ENCODE measurements at places on chromosomes 13 and 19. TPM values are rescaled to one million over a fixed set of nuclear protein-coding genes. Genes with fewer than 3 reads are reported as not detected.

Gene ACER1
- total RNA-seq, result not detected

Gene ZNF562
- total RNA-seq, result 7.8 TPM

Gene PEAK3
- total RNA-seq, result not detected

Gene RNF126
- total RNA-seq, result 55.9 TPM

Gene SERPINE3
- not detected for total RNA-seq

Gene FGF21
- not detected for total RNA-seq

Gene OVOL3
- not detected for total RNA-seq

Gene MAMSTR
- total RNA-seq, result 0.16 TPM

Gene DHRS12
- total RNA-seq, result 5.9 TPM

Gene MIA
- not detected for total RNA-seq

Gene SLAIN1
- total RNA-seq, result not detected

Gene KLF5
- total RNA-seq, result 4.2 TPM

Gene IGSF23
- not detected for total RNA-seq

Gene NTF4
- not detected for total RNA-seq

Gene ITGBL1
- 100 TPM for total RNA-seq

Gene PPM1N
- not detected for total RNA-seq

Gene KIR3DL2
- not detected for total RNA-seq

Gene ZNF682
- total RNA-seq, result 13.9 TPM

Gene C1QTNF9
- not detected for total RNA-seq

Gene CACNG7
- not detected for total RNA-seq

Gene RFPL4AL1
- total RNA-seq, result not detected

Gene ELOF1
- 52.7 TPM for total RNA-seq

Gene NKPD1
- total RNA-seq, result not detected

Gene C19orf33
- not detected for total RNA-seq

Gene SPRED3
- total RNA-seq, result 1.0 TPM

Gene RPS16
- 54.0 TPM for total RNA-seq

Gene LSR
- total RNA-seq, result not detected

Gene ENOX1
- total RNA-seq, result 1.3 TPM

Gene WASF3
- 0.18 TPM for total RNA-seq

Gene SYCN
- not detected for total RNA-seq

Gene CLEC4M
- not detected for total RNA-seq

Gene DACT3
- 4.4 TPM for total RNA-seq

Gene NDUFA7
- total RNA-seq, result 58.1 TPM

Gene PRSS57
- not detected for total RNA-seq

Gene CADM4
- 0.06 TPM for total RNA-seq

Gene ADGRE3
- total RNA-seq, result not detected

Gene ZNF560
- total RNA-seq, result not detected

Data from SJSA1 (cell line).